ENCODE measurements at places on chromosomes 2 and 18. TPM values are rescaled to one million over a fixed set of nuclear protein-coding genes. Genes with fewer than 3 reads are reported as not detected.

Gene SAG
- total RNA-seq: not detected

Gene KCNK3
- total RNA-seq: 0.69 TPM

Gene NCK2
- 57.7 TPM for total RNA-seq

Gene HTR2B
- 0.10 TPM for total RNA-seq

Gene KLHL14
- not detected for total RNA-seq

Gene HOXD12
- total RNA-seq: 0.27 TPM

Gene TRIB2
- 26.7 TPM for total RNA-seq

Gene REG3A
- total RNA-seq: not detected

Gene LYPD1
- total RNA-seq: not detected

Gene FN1
- total RNA-seq: 149 TPM

Gene MPHOSPH10
- total RNA-seq: 20.2 TPM

Gene RIOK3
- total RNA-seq: 74.2 TPM

Gene EN1
- total RNA-seq: 16.2 TPM

Gene SERPINB2
- total RNA-seq: 88.7 TPM

Gene NAT8
- total RNA-seq: not detected

Gene ACMSD
- total RNA-seq: not detected

Gene CAPN14
- 1.3 TPM for total RNA-seq

Gene XIRP2
- total RNA-seq: not detected

Gene SCN7A
- total RNA-seq: 2.1 TPM

Gene TPO
- 0.64 TPM for total RNA-seq

Gene GNLY
- total RNA-seq: 1.3 TPM

Gene AQP12A
- not detected for total RNA-seq

Gene AGXT
- total RNA-seq: not detected

Gene EDAR
- 7.1 TPM for total RNA-seq

Gene NGEF
- 16.4 TPM for total RNA-seq

Gene CNDP2
- 76.3 TPM for total RNA-seq

Gene EMILIN1
- 3.6 TPM for total RNA-seq

Gene UPP2
- total RNA-seq: not detected

Gene NBEAL1
- total RNA-seq: 22.8 TPM

Gene C2orf78
- total RNA-seq: not detected

Gene RHBDD1
- 11.9 TPM for total RNA-seq

Gene GALNT3
- 14.2 TPM for total RNA-seq

Gene ABCB11
- total RNA-seq: 0.39 TPM

Gene MEP1B
- total RNA-seq: not detected

Gene IER3IP1
- total RNA-seq: 14.5 TPM

Gene ZNF892
- total RNA-seq: 2.6 TPM

Gene NYAP2
- total RNA-seq: not detected

Gene NR4A2
- 3.8 TPM for total RNA-seq

Gene HOXD13
- total RNA-seq: 0.10 TPM

Gene RPRM
- 0.84 TPM for total RNA-seq

Gene CD207
- 26.8 TPM for total RNA-seq

Gene LAMA3
- total RNA-seq: 155 TPM

Gene PMAIP1
- total RNA-seq: 11.8 TPM

Gene KYNU
- 3.4 TPM for total RNA-seq

Gene GPR55
- total RNA-seq: not detected

Gene MC5R
- not detected for total RNA-seq

Gene ANKRD62
- not detected for total RNA-seq

Gene RPL31
- 1,827 TPM for total RNA-seq

Gene ANKRD36B
- total RNA-seq: 14.0 TPM
